ENCODE measurements at places on chromosomes 16 and 17. TPM values are rescaled to one million over a fixed set of nuclear protein-coding genes. Genes with fewer than 3 reads are reported as not detected.

The PCGF2 gene
- total RNA-seq, result 4.8 TPM

DNA sequence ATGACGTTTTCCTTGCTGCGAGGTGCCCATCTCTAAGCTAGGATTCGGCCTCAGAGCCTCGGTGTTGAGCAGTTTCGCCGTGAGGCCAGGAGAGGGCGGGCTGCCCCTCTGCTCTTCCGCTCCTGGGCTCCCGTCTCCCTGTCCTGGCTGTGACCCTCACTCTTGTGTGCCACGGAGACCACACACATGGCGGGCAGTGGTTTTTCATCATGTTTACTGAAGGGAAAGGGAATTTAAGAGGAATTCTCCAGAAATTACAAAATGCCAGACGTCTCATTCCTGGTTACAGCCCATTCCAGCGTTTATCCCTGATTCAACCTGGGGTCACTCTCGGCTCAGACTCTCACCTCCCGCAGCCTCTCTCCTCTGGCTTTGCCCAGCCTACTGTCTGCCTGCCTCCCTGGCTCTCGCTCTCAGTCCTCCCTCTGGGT lies 96.8 kb upstream of the ELAC2 start:
- peak; percentile 51 for DNase-seq

- DNase-seq, result no peak
Observed at GRCh38 chr17:41682631-41683030, 6.1 kb upstream of the EIF1 start.

- DNase-seq, result no peak
Observed at GRCh38 chr17:73733517-73733916, 89.3 kb upstream of the SDK2 start.

DNA sequence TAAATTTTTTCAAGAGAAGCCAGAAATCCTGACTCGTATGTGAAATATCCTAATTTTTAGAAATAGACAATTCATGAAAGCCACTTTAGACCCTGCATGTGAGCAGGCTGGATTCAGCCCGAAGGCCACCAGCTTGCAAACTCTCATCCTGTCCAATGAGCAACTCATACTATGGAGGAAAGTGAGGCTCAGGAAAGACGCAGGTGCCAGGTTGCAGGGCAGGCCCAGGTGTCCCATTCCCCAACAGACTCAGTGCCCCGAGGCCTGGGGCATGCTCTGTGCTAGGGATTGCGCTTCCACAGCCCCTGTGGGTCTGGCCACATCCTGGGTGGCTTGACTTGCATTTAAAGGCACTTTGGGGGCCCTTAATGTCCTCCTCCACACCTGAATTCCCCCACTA lies 16.7 kb upstream of the RASD1 start:
- no peak for DNase-seq

- DNase-seq, result no peak
Observed at GRCh38 chr16:67933805-67934204, 2.1 kb upstream of the CTRL start.

DNA sequence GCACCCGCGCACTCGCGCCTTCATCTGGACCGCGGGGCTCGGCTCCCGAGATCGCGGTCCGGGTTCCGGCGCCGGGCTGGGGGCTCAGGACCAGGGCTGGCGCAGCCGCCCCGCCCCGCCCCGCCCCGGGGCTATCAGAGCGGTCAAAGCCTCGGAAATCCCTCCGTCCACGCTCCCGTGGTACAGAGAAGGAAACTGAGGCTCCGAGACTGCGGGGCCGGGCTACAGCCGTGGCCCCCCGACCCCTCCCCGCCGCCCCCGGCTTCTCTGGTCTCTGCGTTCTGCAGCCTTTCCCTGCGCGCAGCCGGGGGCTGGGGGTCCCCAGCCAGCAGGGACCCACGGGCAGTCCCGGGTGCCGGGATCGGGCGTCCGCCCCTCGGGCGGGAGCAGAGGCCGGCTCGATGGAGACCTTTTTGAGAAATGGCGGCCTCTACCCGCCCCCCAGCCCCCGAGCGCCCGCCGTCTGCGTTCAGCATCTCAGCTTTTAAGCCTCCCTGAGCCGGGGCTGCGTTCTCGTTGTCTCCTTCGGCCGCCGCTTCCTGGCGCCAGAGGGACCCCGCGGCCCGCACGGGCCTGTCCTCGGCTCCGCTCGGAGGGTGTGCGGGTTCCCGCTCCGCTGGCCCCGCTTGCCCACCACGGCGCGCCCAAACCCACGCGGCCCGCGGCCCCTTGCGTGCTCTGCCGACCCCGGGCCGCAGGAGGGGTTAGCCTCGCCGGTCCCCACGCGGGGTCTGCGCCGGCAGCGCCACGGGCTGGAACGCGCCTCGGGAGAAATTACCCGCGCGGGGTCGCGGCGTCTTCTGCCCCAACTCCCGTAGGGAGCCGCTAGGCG lies 1.5 kb upstream of the NPTX1 start:
- peak; percentile 36 for DNase-seq

- DNase-seq, result no peak
Observed at GRCh38 chr16:7294020-7294419, 38.6 kb upstream of the RBFOX1 start.

- DNase-seq, result peak; percentile 93
Observed at GRCh38 chr17:50200457-50201275, 765 bp downstream of the COL1A1 start.

The ALOX15B gene
- total RNA-seq, result not detected

The GNG13 gene
- not detected for total RNA-seq
